ENCODE measurements at places on chromosomes 2 and 18. TPM values are rescaled to one million over a fixed set of nuclear protein-coding genes. Genes with fewer than 3 reads are reported as not detected.
A peak's percentile ranks its signal among the peaks of the same experiment; 100 is the strongest.

DNA sequence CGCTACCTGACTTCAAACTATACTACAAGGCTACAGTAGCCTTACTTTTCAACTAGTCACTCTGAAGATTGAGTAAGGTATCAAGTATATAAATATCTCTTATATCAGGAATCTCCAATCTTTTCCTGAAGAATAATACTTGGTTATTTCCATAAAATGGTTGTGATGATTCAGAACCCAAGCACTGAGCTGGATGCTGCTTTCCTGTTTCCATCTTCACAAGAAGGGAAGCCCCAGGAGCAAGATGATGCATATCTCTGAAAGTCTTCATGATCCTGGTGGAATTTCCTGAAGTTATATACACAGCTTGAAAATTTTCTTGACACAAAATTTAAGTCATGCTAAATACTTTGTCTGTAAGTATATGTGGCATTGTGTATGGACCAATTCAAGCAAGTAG lies 243.9 kb upstream of the TANK start:
- no peak for DNase-seq

Gene MGAT4A
- polyA plus RNA-seq = 7.4 TPM

GRCh38 chr2:222024932-222025880 lies 273.6 kb downstream of the PAX3 start:
- DNase-seq = peak; percentile 69

- DNase-seq = no peak
These were observed 9.6 kb downstream of the PTPRM start for GRCh38 chr18:7576685-7577084.

DNA sequence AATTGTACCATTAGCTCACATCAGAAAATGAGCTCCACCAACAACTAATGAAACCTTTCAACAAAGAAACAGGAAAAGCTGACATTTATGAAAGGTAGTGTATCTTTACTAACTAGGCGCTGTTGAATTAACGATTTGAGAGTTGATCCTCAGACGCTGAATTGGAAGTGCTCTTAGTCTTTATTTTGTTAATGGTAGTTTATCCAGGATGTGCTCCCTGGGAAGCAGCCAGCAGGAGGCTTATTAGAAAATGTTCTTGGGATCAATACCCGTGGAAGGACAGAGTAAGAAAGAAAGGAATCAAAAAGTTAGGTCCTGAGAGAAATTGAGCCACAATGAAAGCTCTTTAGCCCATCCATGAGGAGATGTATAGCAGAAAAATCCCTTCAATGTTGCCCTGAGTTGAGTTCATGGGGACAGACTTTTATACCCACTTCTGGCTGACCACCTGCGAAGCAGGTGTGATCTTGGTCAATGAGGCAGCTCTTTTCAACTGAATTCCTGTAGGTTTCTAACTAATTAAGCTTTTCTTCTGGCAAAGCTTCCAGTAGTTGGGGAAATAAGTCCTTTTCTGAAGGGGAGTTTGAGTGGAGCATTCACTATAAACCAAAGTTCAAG lies 492.6 kb upstream of the REG3G start:
- no peak for DNase-seq

DNA sequence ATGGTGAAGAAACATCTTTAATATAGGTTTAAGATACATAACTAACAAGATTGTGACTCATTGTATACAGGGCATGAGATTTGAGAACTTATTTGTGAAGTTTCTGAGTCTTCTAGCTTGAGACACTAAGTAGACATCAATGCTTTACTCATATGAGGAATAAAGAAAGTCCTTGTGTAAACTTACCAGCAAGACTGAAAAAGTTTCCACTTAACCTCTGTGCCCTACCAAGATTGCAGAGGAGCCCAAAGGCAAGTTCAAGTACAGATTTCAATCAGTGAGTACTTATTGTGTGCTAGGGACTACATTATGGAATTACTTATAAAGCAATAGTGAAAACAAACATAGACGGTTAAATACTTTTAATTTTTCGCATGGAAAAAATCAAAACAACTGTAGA lies 1041.2 kb upstream of the CELF4 start:
- DNase-seq = peak; percentile 24

GRCh38 chr2:159199761-159200465 lies 86.6 kb downstream of the WDSUB1 start:
- peak; percentile 74 for DNase-seq

- peak; percentile 48 for DNase-seq
These were observed 39.5 kb downstream of the BABAM2 start for GRCh38 chr2:27929916-27930486.

Measured in cardiac muscle cell (in vitro differentiated cells and primary cell).